ENCODE measurements at places on chromosomes 12 and 14.

DNA sequence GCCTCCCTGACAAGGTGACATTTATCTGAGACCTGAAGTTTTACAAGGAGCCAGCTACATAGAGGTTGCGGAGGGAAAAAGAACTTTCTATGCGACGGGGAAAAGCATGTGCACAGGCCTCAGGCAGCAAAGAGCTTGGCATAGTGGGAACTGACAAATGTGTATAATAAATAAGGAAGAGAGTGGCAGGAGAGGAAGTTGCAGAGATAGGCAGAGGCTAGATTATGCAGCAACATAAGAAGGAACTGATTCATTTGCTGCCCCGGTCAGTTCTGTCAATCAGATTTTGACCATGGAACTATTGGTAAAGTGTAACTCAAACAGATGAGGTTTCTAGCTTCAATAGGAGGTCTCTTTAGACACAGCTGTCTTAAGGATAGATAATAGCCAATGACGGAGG, 33.7 kb upstream of the RIC8B start:
- no peak for DNase-seq

DNA sequence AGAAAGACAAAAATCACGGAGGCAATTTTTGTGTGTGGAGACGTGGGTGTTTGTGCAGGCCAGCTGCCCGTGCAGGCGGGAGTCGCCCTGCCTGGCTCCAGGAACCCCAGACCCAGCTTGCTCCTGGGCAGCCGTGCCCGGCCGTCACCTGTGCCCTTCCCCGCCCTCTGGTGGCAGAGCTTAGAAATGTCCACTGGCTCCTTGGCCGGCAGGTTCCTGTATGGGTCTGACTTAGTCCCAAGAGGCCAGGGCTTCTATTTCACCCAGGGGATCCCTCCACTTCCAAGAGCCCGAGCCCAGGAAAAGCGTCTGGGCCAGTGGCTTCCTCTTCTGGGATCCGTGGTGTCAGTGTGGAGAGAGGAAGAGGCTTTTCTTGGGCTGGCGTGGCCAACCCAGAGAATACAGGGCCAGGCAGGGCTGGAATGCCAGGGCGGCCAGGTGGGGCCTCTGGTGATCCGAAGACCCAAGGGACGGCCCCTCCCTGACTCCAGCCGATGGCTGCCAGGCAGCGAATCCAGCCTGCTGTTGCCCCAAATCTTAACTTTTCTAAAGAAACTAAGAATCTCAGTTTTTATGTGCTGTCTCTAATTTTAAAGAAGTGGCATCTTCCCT, 120.9 kb downstream of the TMEM132C start:
- no peak for DNase-seq

GRCh38 chr12:107277855-107278254, 184.5 kb upstream of the CRY1 start:
- no peak for DNase-seq

- no peak for DNase-seq
These were observed 3.6 kb upstream of the UBC start for GRCh38 chr12:124917841-124918621.

DNA sequence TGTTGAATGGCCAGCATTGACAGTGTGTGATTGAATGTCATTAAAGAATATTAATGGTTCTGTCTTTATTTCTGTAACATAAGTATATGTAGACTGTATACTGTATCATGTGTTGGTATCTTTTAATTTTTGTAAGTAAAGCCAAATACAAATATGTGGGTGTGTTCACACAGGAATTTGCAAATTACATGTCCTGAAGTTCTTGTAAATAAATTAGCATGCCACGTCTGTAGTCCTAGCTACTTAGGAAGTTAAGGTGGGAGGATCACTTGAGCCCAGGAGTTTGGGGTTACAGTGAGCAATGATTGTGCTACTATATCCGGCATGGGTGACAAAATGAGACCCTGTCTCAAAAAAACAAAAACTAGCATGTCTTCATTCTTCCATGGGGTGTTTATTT, 99.1 kb downstream of the KICS2 start:
- no peak for DNase-seq
